Non-pigmented ciliary epithelial cell (primary cell): ENCODE measurements at places on chromosomes 3 and 15.
A peak's percentile ranks its signal among the peaks of the same experiment; 100 is the strongest.

DNA sequence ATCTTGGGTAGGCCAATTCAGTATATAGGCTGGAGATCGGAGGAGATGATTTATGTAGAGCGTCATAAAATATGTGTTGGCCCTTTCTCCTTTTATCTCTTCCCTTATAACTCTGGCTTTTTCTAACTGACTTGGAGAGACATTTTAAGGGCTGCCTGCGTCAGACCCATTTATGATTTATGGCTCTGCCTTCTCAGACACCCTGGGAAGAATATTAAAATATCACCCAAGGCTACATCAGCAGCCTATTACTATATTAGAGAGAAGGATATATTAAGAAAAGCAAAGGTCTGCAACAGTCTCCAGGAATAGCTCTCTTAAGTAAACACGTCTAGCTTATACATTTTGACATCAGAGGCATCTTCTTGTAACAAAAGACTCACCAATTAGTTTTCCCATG, 179.4 kb downstream of the SV2B start:
- DNase-seq: no peak

DNA sequence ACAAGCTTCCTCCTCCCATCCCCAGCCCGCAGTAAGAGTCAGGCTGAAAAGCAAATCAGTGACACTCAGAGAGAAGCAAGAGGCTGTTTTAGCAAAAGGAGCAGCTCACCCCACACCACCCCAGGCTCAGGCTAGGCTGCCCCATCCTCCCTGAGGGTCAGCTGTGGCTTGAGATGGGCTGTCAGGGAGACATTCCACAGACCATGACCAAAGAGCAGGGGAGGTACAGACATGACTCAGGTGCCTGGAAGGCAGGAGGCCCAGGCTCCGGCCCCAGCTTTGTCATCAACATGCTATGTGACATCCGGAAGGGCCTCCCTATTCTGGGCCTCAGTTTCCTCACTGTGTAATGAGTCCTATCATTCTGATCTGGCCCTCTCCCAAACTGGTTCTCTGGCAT, 24.7 kb downstream of the HCN4 start:
- DNase-seq: no peak

DNA sequence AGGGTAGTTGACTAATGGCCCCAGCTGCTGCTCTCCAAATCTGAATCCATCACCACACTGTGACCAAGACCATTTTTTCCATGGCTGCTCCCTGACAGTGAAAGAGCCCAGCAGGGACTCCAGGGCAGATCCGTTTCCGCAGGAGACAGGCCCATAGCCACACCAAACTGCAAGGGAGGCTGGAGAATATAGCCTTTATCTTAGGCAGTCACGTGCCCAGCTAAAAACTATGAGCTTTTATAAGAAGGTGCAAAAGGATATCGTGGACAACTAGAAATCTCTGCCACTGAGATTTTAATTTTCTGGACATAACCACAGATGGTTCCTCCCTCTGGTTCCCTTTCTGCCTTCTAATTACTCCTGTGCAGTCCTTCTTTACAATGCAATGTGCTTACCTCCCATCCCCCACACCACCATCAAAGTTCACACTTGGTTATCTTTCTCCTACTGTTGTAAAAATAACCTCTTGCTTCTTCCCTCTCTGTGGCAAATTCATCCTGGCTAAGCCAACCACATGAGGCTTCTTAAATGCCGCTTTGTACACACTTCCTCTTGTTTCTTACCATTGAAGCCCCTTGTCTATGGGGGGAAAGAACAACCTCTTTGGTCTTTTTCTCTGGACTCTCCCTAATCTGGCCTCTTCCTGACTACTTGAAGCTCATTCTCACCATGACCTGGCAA, 233.7 kb downstream of the SHQ1 start:
- no peak for DNase-seq

GRCh38 chr3:56119575-56120349, 348.5 kb downstream of the ERC2 start:
- DNase-seq: no peak

DNA sequence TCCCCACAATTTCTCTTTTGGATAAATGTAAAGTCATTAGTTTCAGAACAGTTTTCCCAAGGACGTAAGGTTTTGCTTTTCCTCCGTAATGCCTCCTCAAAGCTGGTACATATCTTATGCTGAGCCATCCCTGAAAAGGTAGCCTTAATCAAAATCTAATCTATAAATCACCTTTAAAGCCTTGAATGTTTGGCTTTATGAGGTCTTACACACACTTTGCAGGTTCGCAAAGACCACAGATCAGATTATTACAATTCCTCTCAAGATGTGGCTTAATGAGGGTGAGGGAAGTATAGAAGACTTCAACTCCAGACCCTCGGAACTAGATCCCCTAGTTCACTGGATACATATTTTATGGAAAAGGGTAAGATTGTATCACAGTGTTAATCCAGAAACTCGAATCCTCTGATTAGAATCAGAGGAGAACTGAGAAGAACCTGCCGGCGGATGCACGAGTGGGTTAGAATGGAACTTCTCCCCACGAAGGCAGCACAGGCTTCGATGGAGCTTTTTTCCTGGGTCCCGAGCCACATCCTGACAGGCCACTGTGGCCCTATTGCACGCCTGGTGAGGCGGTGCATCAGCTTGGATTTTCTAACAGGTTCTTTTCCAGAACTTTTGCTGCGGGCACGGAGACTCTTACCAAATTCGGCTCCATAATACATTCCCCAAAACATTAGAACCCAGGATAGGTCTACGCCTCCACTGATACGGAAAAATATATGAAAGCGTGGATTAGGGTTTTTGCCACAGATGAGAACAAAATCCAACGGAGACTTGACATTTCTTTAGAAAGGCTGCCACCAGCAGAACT, 1.2 kb downstream of the CTXND1 start:
- no peak for DNase-seq

DNA sequence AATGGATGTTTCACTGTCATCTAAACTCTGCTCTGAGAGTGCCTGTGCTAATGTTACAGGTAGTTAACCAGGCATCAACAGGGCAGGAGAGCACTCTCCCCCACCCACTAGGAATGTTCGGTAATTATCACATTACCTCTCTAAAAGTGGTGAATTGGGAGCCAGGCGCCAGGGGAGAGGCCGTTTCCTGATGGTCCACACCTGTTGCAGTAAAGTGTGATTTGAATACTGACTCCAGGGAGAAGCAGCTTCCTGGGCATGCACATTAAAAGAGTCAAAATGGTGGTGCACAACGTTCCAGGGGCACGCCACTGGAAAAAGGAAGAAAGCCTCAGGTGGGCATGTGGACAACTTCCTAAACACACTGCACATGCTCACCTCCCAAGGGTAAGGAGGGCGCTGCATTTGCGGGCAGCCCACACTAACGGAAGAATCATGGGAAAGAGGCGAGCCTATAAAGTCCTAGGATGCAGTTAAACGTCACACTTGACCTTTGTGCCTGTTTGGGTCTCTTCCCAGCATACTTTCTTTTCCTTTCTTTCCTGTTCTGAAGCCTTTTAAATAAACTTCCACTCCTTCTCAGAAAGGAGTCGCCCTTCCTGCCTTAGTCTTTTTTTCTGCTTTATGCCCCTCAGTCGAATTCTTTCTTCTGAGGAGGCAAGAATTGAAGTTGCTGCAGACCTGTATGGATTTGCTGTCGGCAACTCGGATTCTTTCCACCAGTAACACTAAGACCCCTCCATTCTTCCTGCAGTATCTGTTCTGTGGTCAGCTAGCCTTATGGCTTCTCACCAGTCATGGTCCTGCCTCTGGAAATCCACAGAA, 28.9 kb upstream of the GPD1L start:
- DNase-seq: no peak

GRCh38 chr3:13110678-13111116, 37.5 kb upstream of the IQSEC1 start:
- no peak for DNase-seq

DNA sequence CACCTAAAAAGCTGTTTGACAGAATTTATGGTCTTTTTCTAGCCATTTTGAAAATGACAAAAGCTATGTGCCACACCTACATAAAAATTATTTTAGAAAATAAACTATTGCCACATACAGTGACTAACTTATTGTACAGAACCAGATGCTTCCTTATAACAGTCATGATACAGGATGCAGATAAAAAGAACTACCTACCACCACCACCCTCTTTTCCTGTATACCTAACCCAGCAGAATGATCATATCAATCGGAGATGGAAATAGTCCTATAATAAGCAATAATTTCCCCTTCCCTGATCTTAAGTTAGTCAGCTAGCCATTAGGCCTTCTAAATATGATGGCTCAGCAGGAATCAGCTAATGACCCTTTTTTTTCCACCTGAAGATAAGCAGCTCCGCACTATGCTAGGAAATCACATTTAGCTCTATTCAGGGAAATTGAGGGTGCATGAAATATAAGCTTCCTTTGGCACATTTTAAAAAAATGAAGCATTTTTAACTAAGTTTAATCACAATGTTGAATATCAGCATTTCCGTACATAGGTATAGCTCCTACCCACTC, 155.5 kb upstream of the SETMAR start:
- DNase-seq: no peak

DNA sequence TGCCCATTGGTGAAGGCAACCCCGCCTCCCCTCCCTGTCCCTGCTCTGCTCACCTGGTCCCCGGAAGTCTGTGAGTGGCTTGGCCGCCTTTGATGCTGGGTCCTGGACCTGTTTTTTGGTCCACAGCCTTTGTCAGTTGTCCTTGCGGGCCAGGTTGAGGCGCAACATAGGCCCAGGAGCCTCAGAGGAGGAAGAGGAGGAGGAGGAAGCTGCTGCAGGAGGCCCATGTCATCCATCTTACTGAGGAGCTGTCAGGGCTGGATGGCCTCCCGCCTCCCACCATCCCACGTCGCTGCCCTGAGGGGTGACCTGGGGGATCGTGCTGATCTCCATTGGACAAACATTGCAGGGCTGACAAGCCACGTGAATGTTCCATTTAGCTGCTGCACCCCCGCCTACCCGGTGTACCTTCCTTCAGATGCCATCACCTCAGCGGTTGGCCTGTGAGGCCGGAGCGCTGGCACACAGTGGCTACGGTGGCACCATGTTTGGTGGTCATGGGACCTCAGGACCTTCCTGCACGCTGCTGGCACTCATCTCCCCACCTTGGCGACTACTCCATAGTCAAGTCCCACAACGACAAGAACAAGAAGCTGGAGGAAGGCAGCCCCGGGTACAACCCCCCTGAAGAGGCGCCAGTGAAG, 106.3 kb downstream of the SMAD6 start:
- DNase-seq: no peak

DNA sequence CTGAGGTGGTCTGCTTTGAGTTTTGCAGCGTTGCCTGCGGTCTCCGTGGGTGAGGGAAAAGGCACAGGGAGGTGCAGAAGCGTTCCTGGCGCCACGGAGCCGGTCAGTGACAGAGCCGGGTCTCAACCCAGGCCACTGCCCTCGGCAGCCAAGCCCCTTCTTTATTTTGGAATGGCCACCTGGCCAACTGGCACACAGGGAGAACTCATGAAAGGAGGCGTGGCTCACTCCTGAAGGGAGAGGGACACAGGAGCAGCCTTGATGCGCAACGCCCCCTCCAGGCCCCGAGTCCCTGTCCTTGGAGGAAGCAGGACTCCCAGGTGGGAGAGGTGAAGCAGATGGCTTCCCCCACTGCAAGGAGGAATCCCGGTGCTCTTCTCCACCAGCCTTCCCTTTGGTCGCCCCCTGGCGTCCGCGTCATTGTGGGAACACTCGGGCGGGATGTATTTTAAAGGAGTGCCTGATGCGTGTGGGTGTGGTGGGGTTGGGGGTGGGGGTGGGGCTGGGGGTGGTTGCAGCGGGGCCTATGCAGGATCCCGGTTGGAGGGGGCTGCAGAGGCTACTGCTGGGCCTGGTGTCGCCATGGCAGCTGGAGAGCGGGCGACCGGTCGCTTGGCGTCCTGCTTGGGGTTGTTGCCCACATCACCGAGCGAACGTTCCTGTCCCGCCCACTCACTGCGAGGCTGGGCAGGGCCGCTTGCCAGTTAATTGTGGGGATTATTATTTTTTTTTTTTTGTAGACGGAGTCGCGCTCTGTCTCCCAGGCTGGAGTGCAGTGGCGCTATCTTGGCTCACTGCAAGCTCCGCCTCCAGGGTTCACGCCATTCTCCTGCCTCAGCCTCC, 32.6 kb downstream of the APBA2 start:
- DNase-seq: no peak

- DNase-seq: peak; percentile 81
Observed at GRCh38 chr15:68543165-68544008, 35.4 kb upstream of the CORO2B start.

- DNase-seq: no peak
Observed at GRCh38 chr15:58924327-58924726, 9.2 kb downstream of the SLTM start.

GRCh38 chr3:107855710-107856109, 235.1 kb downstream of the CD47 start:
- no peak for DNase-seq

DNA sequence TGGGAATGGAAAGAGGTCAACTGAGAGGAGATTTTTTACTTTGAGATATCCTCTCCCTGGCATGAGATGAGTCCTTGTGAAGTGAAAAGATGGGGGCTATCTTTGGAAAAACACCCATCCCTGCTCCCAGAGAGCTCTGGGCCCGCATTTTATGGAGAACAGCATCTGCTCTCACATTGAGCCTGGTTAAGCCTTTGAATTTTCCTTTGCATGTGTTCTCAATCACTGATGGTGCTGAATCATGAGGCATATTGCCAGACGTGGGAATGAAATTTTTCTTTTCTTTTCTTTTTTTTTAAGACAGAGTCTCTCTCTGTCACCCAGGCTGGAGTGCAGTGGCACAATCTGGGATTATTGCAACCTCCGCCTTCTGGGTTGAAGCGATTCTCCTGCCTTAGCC, 24.4 kb downstream of the TMEM45A start:
- no peak for DNase-seq

GRCh38 chr3:156160647-156161046, 40.3 kb downstream of the KCNAB1 start:
- DNase-seq: no peak

DNA sequence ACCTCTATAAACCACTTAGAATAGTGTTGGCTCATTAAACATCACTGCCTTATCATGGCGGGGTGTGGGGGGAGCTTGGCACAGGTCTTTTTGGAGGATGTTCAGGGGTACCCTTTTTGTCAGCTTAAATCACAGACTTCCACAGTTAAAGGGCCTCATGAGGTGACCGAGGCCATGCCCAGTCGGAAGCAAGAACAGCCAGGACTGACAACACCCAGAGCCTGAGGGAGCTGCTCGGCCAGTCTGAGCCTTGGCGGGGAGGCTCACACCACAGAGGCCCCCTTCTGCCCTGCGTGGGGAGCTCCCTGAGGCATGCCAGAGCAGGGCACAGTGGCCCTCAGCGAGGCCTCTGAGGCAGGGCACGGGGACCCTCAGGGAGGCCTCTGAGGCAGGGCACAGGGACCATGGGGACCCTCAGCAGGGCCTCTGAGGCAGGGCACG, 49.5 kb downstream of the UMPS start:
- DNase-seq: no peak

GRCh38 chr3:25456723-25457670, 28.9 kb downstream of the RARB start:
- DNase-seq: no peak

- no peak for DNase-seq
Observed at GRCh38 chr15:68177742-68178141, 27.4 kb downstream of the CALML4 start.

GRCh38 chr15:43329217-43329959, 985 bp downstream of the LCMT2 start:
- DNase-seq: no peak

GRCh38 chr3:28949580-28949979, 331.3 kb upstream of the RBMS3 start:
- DNase-seq: no peak
